ENCODE measurements at places on chromosomes 2 and 18.

GRCh38 chr2:61376211-61376610 is 94.7 kb downstream of the USP34 start:
- no peak for DNase-seq

- no peak for DNase-seq
These were observed 448.7 kb downstream of the ERBB4 start for GRCh38 chr2:212089873-212090272.

DNA sequence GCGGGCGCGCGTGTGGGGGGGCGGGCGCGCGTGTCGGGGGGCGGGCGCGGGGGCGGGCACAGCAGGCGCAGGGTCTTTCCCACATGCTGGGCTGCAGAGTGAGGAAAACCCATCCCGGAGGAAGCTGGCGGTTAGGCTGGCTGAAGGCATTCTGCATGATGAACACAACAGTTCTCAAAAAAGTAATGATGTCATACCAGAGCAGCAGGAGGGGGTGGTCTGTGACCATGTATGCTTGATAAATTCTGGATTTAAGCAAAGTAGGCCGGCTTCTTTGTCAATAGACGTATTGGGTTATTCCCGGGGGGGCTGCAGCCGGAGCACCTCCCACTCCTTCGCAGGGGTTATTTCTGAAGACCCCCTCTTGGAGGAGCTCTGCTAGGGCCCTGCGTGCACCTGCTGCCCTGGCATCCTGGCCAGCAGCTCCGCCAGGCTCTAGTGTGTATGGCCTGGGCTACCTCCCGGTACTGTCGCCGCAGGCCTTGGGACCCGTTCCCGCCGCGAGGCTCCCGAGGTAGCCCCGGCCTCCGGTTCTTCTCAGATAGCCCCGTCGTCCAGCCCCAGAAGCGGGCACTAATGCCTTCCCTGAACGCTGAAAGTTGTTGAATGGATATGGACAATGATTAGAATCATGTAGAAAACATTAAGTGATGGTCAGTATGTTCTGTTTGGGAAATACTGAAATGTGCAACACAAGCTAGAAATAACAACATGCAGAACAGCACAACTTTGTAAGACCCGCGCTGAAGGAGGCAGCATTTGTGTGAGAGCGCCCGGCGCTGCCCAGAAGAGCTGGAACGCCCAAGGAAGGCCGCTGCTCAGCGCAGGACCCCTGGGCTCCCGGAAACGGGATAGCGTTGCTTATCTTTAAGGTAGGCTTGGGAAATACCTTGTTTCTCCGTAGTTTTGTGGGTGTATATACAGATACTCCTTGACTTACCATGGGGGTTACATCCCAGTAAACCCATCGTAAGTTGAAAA is 101.4 kb upstream of the RAB6C start:
- DNase-seq, result no peak

GRCh38 chr2:238949710-238950345 is 101.9 kb downstream of the TWIST2 start:
- DNase-seq, result no peak

- no peak for DNase-seq
These were observed 12.3 kb downstream of the NTSR2 start for GRCh38 chr2:11657646-11658045.

GRCh38 chr2:177728920-177729319 is 336.3 kb downstream of the AGPS start:
- DNase-seq, result no peak

GRCh38 chr2:1591461-1591770 is 152.9 kb downstream of the PXDN start:
- no peak for DNase-seq

DNA sequence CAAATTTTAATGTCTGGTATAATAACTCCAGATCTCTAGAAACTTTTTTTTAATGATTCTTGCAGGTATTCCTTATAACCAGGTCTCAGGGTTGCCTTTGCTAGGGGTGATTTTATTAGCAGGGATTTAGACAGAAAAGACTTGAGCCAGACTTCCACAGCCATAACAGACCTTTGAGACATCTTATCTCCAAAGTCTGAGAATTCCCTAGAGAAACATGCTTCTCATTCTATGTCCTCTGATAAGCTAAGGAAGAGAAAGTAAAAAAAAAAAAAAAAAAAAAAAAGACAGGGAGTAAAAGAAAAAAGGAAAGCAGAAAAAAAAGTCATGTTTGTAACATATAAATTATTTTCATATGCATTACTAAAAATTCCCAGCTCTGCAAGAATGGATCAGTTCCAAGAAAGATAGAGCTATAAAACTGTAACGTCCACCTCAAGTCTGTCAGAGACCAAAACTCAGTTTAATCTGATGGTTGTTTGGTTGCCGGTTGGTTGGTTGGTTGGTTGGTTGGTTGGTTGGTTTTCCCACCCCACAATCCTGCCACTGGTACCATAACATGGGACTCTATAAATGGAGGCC is 153.8 kb downstream of the COL6A3 start:
- DNase-seq, result no peak

DNA sequence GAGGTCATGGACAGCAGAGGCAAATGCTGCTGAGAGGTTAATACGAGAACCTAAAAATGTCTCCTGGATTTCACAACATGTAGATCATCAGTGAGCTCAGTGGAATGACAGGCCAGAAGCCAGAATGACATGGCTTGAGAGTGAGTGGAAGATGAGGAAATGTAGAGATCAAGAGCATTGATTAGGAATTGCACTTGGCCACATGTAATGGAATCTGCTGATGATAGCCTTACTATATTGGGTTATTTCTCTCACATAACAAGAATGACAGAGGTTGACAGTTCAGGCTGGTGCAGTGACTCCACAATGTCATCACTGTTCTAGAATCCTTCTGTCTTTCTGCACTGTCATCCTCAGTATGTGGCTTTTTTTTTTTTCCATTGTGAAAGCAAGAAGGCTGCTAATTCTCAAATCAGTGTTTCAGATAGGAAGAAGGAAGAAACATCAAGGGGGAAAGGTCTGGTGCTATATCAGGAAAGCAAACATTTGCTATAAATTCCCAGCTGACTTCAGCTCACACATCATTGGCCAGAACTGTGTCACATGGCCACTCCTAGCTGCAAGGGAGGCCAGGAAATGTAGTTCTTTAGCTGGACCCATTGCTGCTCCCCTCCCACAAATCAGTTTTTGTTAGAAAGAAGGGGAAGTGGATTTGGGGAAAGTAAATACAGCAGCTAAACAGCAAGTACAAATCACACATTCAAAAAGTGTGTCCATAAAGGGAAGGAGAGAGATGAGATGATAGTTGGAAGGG is 127.2 kb downstream of the FAM161A start:
- no peak for DNase-seq

DNA sequence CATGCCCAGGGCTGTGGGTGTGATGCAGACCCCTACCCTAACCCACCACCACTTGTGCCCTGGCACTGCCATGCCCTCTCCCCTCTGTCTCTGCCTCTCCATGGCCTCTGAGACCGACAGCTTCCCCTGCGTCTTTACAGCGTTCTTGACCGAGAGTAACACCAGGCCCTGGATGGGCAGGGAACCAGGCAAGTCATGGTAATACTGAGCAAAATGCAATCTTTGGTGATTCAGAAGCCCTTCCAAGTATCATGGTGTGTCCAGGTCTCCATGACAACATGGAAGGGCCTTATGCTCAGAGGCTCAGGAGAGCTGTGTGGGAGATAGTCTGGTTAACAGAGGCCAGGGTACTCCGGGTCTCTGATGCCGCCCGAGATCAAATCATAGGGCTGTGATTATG is 176.1 kb downstream of the KLHL29 start:
- no peak for DNase-seq

DNA sequence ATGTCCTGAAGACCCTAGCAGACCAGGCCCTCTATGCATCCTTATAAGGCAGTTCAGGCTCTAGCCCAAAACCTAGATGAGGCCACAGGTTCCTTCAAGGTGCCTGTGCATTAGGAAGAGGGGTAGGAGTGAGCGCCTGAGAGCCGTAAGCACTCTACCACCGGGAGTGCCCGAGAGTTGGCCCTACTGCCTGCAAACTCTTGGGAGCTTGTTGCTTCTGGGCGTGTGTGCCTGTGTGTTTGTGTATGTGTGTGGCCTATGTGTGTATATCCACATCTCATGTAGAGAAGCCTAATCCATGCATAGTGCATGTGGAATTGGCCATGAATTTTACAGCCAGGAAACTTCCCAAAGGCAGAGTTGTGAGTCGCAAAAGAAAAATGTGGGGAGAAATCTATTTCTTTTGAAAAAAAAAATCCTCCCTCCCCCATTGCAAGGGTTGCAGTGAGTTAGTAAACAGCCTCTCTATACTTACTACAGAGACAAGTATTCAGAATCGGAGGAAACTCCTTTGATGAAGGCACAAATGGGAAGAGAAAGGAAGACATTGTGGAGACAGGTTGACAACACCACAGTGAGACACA is 96.8 kb downstream of the ADD2 start:
- no peak for DNase-seq
